ENCODE measurements at places on chromosomes 5 and 9. TPM values are rescaled to one million over a fixed set of nuclear protein-coding genes. Genes with fewer than 3 reads are reported as not detected.

- H3K36me3 ChIP-seq: no peaks in the 10 kb centered on the region
- no peak overlapping the region for H3K27ac ChIP-seq
- no peak for DNase-seq
- peaks cover 22% of the 10 kb centered on the region for H3K27me3 ChIP-seq
- H3K4me1 ChIP-seq: no peaks in the 10 kb centered on the region
Observed at GRCh38 chr5:115415143-115415491, 118.7 kb upstream of the CCDC112 start.

- no peak overlapping the region for H3K27ac ChIP-seq
- DNase-seq: peak; percentile 22
- no peak overlapping the region for H3K4me3 ChIP-seq
Observed at GRCh38 chr5:136212252-136212721, 19.3 kb upstream of the SMIM32 start.

DNA sequence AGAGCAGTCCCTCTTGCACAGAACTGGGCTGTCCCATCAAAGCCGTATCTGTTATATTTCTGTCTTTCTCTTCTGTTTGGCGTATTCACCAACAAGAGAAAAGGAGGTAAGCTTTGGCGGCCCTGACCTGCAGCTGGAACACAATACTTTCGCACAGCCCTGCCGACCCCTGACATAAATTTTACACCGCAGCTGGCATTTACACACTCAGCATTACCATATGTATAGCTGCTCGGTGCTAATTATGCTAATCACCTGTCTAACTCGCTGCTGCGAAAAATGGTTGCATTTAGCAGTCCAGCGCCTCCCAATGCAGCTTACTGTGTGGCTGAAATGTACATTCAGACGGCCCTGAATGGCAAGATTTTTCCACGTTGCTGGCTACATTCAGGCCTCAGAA lies 20.8 kb downstream of the PTCH1 start:
- H3K36me3 ChIP-seq: no peaks in the 10 kb centered on the region
- no peak overlapping the region for H3K27ac ChIP-seq
- peaks cover 37% of the 10 kb centered on the region for H3K4me1 ChIP-seq
- H3K27me3 ChIP-seq: peaks cover 2% of the 10 kb centered on the region
- DNase-seq: no peak

- no peak overlapping the region for H3K4me3 ChIP-seq
- H3K36me3 ChIP-seq: no peaks in the 10 kb centered on the region
- no peaks in the 10 kb centered on the region for H3K4me1 ChIP-seq
- no peaks in the 10 kb centered on the region for H3K27me3 ChIP-seq
- no peak overlapping the region for H3K27ac ChIP-seq
Observed at GRCh38 chr5:91928754-91929521, 545.8 kb upstream of the ARRDC3 start.

- H3K27ac ChIP-seq: no peak overlapping the region
- no peak overlapping the region for H3K4me3 ChIP-seq
- DNase-seq: no peak
- peaks cover 3% of the 10 kb centered on the region for H3K4me1 ChIP-seq
- peaks cover 16% of the 10 kb centered on the region for H3K27me3 ChIP-seq
Observed at GRCh38 chr5:157961896-157962590, 103.1 kb upstream of the CLINT1 start.

DNA sequence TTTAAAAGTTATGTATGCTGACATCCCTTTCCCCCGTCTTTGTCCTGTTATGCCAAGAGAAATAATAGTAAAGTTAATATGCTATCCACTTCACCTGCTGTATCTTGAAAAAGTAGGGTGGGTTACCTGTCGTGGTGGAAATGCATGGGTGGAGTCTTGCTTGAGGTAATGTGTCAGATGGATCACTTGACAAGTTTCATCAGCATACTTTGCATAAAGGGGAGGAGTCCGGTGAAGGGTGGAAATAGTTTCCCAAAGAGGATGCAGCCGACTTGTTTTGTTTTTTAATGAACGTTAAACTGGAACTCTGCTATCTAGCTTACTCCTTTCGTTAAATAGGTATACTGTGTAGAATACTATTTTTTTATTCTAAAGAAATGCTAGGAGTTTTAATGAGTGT lies 9.0 kb upstream of the DMRT3 start:
- no peak overlapping the region for H3K4me3 ChIP-seq
- H3K27me3 ChIP-seq: peaks cover 80% of the 10 kb centered on the region
- DNase-seq: no peak
- H3K36me3 ChIP-seq: no peaks in the 10 kb centered on the region
- peaks cover 7% of the 10 kb centered on the region for H3K4me1 ChIP-seq

- peaks cover 2% of the 10 kb centered on the region for H3K36me3 ChIP-seq
- H3K4me3 ChIP-seq: no peak overlapping the region
- peaks cover 3% of the 10 kb centered on the region for H3K4me1 ChIP-seq
- H3K27me3 ChIP-seq: no peaks in the 10 kb centered on the region
- DNase-seq: no peak
- H3K27ac ChIP-seq: no peak overlapping the region
Observed at GRCh38 chr9:125850106-125850632, 103.0 kb downstream of the PBX3 start.

DNA sequence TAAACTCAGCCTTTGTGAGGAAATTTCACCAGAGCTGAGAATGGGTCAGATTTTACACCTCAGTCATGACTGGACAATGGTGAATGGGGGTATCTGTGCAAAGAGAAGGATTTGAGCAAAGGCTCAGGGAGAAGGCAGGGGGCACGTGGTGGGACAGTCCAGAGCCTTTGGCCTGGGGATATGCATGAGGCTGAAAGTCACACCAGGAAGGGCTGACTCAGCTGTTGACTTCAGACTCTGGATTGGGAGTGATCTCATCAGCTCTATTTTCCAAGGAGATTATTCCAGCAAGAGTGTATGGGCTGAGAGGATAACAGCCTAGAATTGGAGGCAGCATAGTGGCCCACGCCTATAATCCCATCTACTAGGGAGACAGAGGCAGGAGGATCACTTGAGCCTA lies 53.6 kb downstream of the SAXO1 start:
- no peak overlapping the region for H3K4me3 ChIP-seq
- peaks cover 6% of the 10 kb centered on the region for H3K4me1 ChIP-seq
- H3K36me3 ChIP-seq: peaks cover 4% of the 10 kb centered on the region
- no peak overlapping the region for H3K27ac ChIP-seq
- DNase-seq: no peak
- peaks cover 29% of the 10 kb centered on the region for H3K27me3 ChIP-seq

DNA sequence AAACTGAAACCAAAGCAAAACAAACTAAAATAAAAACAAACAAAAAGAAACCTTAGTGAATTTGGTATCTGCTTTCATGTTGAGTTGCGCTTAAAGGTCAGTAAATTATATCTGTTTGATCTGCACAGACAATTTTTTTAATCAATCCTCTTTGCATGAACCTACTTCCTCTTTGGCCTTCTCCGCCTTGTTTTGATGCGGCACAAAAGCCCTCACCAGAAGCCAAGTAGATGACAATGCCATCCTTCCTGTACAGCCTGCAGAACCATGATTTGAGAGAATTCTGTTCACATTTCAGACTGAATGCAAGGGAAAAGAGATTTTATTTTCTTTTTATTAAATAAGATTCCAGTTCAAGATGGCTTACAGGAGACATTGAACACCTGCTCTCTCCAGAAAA lies 473.6 kb upstream of the FTMT start:
- no peaks in the 10 kb centered on the region for H3K4me1 ChIP-seq
- no peak overlapping the region for H3K4me3 ChIP-seq
- H3K36me3 ChIP-seq: no peaks in the 10 kb centered on the region
- H3K27me3 ChIP-seq: no peaks in the 10 kb centered on the region

DNA sequence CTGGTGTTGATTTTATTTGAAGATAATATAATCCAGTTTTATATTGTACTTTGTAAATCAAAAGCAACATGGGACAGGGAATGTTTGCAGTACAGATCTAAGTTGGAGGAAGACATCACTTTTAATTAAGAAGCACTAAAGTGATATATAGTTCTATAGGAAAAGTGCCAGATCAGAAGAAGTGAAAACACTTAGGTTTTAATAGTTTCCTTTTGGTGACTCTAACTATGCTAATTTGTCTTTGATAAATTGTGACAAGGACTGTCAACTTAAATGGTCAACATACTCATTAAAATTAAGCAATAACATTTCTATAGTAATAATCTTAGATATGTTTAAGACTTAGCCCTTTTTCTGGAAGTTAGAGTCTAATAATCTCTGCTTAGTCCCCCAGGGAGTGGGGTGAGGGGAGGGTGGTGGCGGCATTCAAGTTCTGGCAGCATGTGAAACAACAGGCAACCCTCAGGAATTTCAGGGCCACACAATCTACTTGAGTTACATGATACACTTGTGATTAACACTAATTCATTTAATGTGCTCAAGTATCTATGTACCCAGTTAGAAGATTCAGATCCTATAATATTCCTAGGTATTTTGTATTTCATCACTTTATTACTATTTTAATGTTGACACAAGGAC lies 1026.5 kb downstream of the NR2F1-AS1 start:
- no peak for DNase-seq
- H3K36me3 ChIP-seq: no peaks in the 10 kb centered on the region
- no peaks in the 10 kb centered on the region for H3K27me3 ChIP-seq
- H3K27ac ChIP-seq: no peak overlapping the region

GRCh38 chr9:22279636-22280035 lies 167.0 kb upstream of the DMRTA1 start:
- H3K4me1 ChIP-seq: no peaks in the 10 kb centered on the region
- H3K27ac ChIP-seq: no peak overlapping the region
- no peaks in the 10 kb centered on the region for H3K36me3 ChIP-seq
- H3K4me3 ChIP-seq: no peak overlapping the region

DNA sequence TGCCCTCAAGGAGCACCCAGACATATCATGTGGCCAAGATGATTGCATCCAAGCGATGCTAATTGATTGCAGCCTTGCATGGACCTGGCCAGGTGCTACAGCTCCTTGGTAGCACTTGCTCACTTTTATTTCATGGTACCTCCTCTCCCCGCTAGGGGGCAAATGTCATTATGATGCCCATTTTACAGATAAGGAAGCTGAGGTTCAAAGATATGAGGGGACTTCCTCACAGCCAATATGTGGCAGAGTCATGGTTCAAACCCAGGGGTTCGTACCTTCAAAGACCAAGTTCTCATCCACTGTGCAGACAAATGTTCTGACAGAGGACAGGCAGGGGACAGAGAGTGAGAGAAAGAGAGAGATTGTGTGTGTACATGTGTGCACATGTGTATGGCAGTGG lies 21.9 kb upstream of the KCNMB1 start:
- peaks cover 9% of the 10 kb centered on the region for H3K27me3 ChIP-seq
- no peaks in the 10 kb centered on the region for H3K36me3 ChIP-seq
- DNase-seq: no peak

DNA sequence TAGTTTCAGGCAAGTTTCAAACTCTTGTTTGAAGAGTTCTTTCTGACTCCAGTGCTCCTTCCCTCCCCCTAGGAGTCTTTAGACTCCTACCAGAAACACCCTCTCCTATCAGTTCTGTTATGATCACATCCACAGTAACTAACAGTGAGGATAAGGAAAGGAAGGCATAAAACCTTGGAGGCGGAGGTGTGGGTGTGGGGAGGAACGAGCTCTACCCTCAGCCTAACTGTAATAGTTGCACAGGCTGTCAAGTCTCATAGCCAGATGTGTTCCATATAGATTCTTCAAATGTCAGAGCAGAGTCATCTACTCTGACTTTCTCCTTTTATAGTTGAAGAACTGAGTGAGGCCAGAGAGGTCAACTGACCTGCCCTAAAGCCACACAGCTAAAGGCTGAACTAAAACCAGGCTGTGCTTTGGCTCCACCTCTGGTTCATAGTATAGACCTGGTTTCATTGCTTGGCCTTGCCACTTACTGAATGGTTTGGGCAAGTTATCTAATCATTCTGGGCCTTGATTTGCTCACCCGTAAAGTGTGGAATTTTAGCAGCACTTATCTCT lies 34.4 kb upstream of the PIK3R1 start:
- H3K27me3 ChIP-seq: no peaks in the 10 kb centered on the region
- H3K36me3 ChIP-seq: no peaks in the 10 kb centered on the region
- DNase-seq: no peak
- H3K4me1 ChIP-seq: peaks cover 8% of the 10 kb centered on the region
- H3K4me3 ChIP-seq: no peak overlapping the region
- no peak overlapping the region for H3K27ac ChIP-seq

GRCh38 chr9:5263351-5264218 lies 32.4 kb downstream of the INSL4 start:
- H3K4me3 ChIP-seq: no peak overlapping the region
- H3K27me3 ChIP-seq: no peaks in the 10 kb centered on the region
- DNase-seq: no peak
- no peaks in the 10 kb centered on the region for H3K36me3 ChIP-seq
- H3K4me1 ChIP-seq: peaks cover 8% of the 10 kb centered on the region

- H3K36me3 ChIP-seq: peaks cover 13% of the 10 kb centered on the region
- no peaks in the 10 kb centered on the region for H3K4me1 ChIP-seq
- no peak for DNase-seq
- H3K27me3 ChIP-seq: no peaks in the 10 kb centered on the region
- H3K4me3 ChIP-seq: no peak overlapping the region
Observed at GRCh38 chr5:78838753-78839152, 146.4 kb downstream of the ARSB start.

DNA sequence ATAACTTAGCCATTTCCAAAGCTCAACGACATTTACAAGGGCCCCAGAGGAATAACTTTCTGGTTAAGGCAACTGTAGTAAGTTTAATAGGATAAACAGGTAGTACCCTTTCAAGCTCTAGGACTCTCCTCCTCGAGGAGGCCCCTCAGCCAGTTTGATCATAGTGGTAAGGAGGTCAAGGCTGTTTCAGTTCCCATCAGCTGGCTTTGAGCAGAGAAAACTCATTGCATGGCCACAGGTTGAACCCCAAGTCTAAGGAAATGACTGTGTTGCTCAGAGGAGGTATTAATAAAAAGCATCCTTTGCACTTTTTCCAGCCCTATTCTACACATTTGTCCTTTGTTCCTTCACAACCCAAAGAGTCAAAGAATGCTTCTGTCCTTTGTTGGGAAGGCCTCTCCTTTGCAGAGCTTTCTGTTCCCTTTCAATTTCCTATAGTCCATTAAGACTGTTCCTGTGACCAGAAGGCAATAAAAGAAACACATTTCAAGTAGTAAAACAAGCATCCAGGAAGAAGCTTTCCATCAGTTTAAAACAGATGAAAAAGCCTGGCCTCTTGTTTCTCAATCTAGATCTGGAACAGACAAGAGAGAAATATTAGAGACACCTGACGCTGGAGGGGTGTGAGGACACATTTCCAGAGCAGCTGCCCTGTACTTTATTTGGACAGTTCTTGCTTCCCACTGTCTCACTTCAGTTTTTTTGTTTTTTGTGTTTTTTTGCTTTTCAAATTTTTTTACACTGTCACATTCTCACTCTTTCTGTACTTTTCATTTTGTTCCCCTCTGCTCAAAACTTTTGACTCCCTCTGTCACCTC lies 54.1 kb downstream of the PRRC1 start:
- H3K4me1 ChIP-seq: peaks cover 11% of the 10 kb centered on the region
- H3K27me3 ChIP-seq: peaks cover 58% of the 10 kb centered on the region
- no peak overlapping the region for H3K4me3 ChIP-seq
- H3K27ac ChIP-seq: no peak overlapping the region
- no peak for DNase-seq

GRCh38 chr5:112687306-112687705 lies 50.4 kb upstream of the APC start:
- peaks cover 57% of the 10 kb centered on the region for H3K27me3 ChIP-seq
- no peaks in the 10 kb centered on the region for H3K36me3 ChIP-seq
- no peak overlapping the region for H3K27ac ChIP-seq
- peaks cover 2% of the 10 kb centered on the region for H3K4me1 ChIP-seq
- no peak overlapping the region for H3K4me3 ChIP-seq

CDH10 gene
- not detected for total RNA-seq

FRMD3 gene
- 18.9 TPM for total RNA-seq

GLDC gene
- not detected for total RNA-seq

TSLP gene
- not detected for total RNA-seq

NCS1 gene
- total RNA-seq: 0.12 TPM

Measured in T-helper 17 cell (primary cell).